T-cell (primary cell): ENCODE measurements at places on chromosomes 4 and X.

- no peak for DNase-seq
Observed at GRCh38 chr4:140856621-140857062, 100.5 kb upstream of the TBC1D9 start.

DNA sequence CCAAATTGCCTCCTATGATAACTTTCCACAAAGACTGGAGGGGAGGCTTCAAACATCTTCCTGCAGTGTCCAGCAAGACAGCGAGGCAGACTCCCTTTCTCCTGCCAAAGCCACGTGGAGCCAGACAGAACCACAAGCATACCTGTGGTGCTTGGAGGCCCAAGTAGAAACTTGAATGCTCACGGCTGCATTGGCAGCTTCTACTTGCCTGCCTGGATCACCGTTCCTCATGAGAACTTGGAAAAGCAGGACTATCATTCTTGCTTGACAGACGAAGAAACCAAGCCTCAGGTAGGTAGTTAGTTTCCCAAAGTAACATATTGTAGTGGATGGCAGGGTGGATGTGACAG lies 216.3 kb upstream of the SFRP2 start:
- DNase-seq, result no peak

DNA sequence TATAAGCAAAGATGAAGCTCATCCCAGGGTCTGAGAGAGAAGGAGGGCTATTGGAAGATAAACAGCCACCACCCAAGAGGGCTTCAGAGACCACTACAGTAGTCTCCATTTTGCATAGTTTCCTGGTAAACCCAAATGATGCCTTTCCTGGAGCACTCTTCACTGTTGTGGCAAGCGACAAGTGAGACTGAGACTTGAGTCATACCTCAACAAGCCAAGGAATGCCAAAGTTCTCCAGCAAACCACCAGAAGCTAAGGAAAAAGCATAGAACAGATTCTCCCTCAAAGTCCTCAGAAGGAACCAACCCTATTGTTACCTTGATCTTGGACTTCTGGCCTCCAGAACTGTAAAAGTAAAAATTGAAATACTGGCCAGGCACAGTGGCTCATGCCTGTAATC lies 65.9 kb downstream of the LARP7 start:
- DNase-seq, result no peak

GRCh38 chr4:39263895-39264294 lies 81.6 kb downstream of the WDR19 start:
- no peak for DNase-seq

DNA sequence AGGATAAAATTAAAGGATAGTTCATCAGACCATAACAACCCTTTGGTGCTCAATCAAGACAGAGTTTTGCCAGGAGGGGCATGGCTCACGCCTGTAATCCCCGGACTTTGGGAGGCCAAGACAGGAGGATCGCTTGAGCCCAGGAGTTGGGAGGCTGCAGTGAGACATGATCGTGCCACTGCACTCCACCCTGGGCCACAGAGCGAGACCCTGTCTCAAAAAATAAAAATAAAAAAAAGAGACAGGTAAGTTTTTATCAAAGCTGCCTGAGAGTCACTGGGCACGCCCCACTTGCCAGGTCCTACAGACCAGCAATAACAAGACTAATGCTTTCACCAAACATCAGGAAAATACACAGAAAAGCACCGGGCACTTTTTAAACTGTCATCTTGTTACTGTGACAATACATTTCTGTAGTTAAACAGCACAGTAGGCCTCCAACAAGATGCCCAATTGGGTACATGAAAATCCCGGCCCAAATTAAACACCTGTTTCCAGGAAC lies 765 bp downstream of the CFAP97 start:
- peak; percentile 10 for DNase-seq

DNA sequence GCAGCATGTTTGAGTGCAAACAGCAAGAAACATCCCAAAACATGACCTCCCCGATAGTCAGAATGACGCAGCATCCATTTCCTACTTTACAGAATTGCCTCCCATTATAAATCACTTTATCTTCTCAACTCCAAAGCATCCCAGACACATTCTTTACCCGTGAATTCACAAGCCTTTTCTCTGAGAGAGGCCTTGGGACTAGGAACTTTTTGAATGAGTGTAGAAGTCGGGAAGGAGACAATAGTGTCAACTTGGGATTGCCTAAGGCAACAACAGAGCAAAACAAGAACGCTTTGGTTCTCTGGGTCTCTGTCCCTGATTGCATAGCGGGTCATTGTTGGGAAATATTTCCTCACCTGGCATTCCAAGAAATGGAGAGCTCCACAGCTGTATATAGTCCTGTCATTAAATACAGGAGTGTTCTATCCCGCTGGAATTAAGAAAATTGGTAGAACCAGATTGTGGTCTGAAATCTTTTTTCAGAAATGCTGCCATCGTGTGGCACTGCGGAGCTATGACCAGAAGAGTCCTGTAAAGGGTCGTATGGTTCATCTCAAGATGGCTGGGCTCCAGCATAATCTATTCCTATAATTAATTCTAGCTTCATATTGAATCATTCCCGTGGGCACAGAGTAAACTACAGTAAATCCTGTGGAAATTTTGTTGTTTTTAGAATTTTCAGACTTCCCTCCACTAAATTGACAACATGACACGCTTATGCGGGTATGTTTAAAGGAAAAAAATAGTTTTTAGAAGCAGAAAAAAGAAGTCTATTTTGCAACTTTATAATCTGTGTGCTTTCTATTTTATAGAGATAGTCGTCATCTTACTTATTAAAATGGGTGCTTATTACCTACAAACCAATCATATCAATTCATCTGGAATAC lies 2.0 kb upstream of the SPP1 start:
- DNase-seq, result no peak

- peak; percentile 51 for DNase-seq
Observed at GRCh38 chrX:12894074-12895030, 12.1 kb upstream of the TLR8 start.

DNA sequence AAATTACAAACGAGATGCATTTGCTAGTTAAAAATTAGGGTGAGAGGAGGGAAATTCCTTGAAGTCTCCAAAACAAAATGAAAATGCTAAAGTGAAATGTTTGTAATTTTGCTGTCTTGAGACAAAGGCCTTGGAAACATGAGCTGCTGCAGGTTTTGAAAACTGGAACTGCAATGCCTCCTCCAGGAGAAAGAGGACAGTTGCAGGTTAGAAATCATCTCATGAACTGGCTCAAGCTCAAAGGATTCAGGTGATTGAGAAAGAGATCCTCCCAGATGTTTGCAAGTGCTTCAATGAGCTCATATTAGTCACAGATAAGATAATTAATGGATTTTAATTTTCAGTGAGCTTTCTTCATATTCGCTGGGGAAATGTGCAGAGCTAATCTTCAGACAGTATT lies 32.4 kb downstream of the SMPX start:
- no peak for DNase-seq

GRCh38 chr4:47271291-47271690 lies 192.2 kb downstream of the COMMD8 start:
- DNase-seq, result no peak
